ENCODE measurements at places on chromosomes 3 and 15.

DNA sequence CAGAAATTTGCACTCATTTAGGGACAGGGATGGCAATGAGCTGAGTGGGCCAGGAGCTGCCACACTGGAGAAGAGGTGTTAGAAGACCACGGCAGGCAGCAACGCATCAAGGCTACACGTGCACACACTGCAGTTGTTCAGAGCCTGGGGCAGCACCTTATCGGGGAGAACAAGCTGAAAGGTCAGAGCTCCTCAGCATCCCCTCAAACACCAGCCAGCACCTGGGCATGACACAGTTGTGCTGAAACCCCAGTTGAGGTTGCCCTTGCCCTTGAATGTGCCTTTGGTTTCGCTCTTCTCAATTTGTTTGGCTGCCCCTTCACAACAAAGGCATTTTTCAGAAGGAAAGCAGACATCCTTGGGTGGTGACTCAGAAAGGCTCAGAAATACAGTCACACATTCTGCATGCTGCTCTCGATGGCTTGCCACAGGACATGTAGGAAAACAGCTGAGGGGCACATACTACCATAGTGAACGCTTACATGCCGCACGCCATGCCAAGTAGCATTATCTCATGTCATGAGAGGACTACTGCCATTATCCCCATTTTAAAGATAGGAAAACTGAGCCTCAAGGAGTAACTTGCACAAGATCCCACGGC, 57.6 kb downstream of the ST8SIA2 start:
- DNase-seq: no peak

DNA sequence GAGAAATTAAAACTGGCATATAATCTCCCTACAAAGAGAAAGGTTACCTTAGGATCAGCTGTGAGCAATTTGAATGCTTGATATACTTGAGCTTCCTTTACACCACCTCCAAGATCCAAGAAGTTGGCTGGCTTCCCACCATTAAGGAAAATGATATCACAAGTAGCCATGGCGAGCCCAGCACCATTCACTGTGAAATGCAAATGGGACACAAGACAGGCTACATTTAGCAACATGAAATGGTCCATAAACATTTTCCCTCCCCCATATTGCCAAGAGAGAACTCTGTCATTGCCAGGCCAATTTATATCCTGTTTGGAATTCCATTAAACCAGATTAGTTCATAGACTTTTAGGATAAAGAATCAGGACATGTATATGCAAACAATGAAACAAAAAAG, 158.7 kb downstream of the SUCLG2 start:
- no peak for DNase-seq

- no peak for DNase-seq
Observed at GRCh38 chr3:148510116-148510515, 187.6 kb upstream of the AGTR1 start.

DNA sequence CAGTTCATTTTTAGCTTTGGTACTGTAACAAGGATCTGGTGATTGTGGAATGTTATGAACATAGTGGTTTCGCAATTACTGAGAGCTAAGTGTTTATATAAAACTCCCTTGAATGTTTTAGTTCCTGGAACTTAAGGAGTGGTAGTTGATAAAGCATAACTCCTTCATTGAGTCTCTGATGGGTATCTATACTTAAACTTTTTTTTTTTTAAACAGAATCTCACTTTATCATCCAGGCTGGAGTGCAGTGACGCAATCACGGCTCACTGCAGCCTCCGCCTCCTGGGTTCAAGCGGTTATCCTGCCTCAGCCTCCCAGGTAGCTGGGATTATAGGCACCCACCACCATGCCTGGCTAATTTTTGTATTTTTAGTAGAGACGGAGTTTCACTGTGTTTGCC, 11.3 kb downstream of the PRKCI start:
- DNase-seq: no peak

GRCh38 chr3:61299343-61300005, 48.2 kb upstream of the FHIT start:
- no peak for DNase-seq

GRCh38 chr3:196320137-196320536, 2.1 kb upstream of the DYNLT2B start:
- DNase-seq: no peak

GRCh38 chr3:49119036-49119435, 1.6 kb downstream of the USP19 start:
- DNase-seq: no peak

GRCh38 chr3:45259133-45259532, 33.0 kb upstream of the TMEM158 start:
- no peak for DNase-seq

GRCh38 chr3:61564395-61565059, 3.2 kb downstream of the PTPRG start:
- DNase-seq: no peak

GRCh38 chr3:84601303-84601702, 357.5 kb upstream of the CADM2 start:
- DNase-seq: no peak

DNA sequence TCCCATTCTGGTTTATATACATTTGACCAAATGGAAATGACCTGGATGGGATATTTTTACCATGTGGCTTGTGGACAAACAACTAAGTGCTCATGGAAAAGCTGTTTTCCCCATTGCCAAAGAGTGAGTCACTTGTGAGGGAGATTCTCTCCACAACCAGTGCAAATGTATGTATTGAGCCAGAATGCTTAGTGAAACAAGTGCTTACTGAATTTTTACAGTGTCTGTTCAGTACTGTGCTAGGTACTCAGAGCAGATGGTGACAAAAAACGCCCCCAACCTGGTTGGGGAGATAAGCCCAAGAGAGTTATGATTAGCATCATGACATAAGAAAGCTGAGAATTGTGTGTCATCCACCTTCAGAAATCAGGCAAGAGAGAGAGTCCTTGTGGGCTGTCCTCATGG, 2.3 kb downstream of the CHP1 start:
- no peak for DNase-seq

DNA sequence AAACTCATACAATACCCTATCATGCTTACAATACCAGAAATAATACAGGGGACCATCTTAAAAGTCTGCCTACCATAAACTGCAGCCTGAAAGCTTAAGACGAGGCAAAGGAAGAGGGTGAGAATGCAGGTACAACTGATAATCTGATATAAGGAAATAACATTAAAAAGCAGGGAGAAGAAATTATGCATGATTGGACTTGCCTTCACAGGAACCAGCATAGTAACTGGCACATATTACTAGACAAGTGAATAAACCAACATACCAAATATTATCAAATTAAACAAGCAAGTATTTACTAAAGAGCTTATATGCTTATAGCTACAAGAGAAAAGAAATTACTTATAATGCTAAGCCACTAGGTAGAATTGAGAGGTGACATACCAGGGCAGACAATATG, 18.7 kb downstream of the ANKRD28 start:
- DNase-seq: no peak

DNA sequence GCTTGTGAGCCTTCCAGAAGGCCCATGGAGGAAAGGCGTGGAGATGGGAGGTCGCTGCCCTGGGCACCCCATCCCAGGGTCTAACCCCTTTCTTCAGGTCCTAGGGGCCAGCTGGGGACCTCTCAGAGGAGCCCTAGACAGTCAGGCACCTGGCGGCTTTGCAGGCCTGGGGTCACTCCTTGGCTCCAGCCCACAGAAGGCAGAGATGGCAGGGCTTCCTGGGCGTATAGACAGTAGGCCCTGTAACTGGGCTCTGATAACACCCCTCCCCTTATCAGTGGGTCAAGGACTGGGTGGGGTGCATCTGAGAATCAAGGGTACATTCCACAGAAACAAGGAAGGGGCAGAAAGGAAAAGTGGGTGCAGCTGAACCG, 16.7 kb downstream of the ZDHHC19 start:
- DNase-seq: no peak

DNA sequence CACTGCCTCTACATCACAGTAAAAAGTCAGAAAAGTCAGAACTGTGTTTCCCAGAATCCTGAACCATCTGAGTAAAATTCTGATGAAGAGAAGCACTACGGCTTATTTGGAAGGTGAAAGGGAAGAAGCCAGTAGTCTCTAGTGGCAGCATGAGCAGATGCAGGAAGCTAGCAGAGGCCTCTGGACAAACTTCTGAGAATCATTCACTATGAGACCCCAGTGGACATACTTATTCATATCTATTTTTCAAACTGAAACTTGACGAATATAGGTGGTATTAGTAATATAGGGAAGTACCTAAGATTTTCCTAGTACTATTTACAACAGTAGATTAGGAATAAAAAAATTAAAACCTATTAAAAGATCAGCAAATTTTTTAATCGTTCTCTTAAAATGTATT, 272.8 kb upstream of the TTC14 start:
- DNase-seq: no peak

DNA sequence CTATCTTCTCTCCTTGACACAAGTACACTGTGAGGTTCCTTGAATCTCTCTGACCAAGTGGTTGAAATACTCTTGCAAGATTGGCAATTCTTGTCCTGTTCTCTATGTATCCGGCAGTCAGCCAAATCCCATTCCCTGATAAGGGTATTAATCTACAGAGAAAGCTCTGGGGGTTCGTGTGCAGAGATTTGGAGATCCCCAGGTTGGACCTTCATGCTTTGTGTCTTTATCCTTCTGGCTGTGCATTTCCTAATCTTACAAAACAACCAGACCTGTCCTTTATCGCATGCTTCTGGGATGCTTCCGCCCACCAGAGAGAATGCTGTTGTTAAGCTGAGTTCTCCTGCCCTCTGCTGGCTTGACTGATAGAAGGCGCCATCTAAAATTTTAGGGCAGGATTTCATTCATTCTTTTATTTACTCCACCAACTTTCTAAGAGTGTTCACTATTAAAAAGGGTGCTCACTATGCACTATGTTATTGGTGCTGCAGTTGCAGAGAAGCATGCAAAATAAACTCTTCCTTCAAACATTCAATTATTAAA, 8.6 kb upstream of the SST start:
- no peak for DNase-seq

GRCh38 chr3:183764847-183765731, 60.3 kb downstream of the MAP6D1 start:
- no peak for DNase-seq

GRCh38 chr3:59766200-59766872, 716.5 kb upstream of the CFAP20DC start:
- no peak for DNase-seq

- DNase-seq: no peak
Observed at GRCh38 chr15:101459579-101460300, 29.8 kb downstream of the PCSK6 start.

DNA sequence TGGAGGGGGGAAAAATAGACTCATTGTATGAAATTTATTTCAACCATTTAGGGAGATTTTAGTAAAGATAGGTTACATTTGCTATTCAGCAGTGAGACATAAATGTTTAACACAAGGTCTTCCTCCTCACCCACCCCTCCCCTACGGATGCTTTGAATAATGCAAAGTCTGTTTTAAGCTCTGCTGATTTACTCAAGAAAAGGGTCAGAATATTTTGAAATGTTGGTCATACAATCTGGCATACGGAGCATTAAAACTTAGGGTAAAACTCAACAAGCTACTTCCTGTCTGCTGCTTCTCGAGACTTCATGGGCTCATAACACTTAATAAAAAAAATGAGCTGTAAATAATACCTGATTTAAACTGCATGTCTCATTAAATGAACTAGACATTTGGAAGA, 156.3 kb downstream of the WNT5A start:
- no peak for DNase-seq

DNA sequence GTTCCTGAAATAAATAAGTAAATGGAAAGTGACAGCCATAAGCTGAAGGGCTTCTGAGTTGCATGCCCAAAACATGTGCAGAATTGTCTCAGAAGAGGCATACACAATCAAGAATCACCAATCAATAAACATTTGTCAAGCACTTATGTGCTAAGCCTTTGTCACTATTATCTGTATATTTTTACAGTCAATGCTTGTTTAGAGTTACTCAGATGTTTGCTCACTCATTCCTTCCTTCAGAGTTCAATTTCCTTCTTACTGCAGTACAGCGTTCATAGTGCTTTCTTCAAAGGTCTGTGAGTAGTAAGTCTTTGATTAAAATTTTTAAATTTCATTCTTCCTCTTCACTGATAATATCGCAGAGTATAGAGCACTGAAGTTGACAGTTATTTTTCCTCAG, 17.2 kb downstream of the FOXL2NB start:
- DNase-seq: no peak

GRCh38 chr15:49382394-49382793, 40.6 kb upstream of the FGF7 start:
- no peak for DNase-seq

- no peak for DNase-seq
Observed at GRCh38 chr3:33722626-33723370, 4.7 kb upstream of the CLASP2 start.

- no peak for DNase-seq
Observed at GRCh38 chr3:126061301-126062032, 22.5 kb downstream of the SLC41A3 start.

GRCh38 chr3:22691856-22692628, 511.1 kb upstream of the UBE2E2 start:
- no peak for DNase-seq

- DNase-seq: no peak
Observed at GRCh38 chr3:172034786-172035685, 4.3 kb upstream of the FNDC3B start.

DNA sequence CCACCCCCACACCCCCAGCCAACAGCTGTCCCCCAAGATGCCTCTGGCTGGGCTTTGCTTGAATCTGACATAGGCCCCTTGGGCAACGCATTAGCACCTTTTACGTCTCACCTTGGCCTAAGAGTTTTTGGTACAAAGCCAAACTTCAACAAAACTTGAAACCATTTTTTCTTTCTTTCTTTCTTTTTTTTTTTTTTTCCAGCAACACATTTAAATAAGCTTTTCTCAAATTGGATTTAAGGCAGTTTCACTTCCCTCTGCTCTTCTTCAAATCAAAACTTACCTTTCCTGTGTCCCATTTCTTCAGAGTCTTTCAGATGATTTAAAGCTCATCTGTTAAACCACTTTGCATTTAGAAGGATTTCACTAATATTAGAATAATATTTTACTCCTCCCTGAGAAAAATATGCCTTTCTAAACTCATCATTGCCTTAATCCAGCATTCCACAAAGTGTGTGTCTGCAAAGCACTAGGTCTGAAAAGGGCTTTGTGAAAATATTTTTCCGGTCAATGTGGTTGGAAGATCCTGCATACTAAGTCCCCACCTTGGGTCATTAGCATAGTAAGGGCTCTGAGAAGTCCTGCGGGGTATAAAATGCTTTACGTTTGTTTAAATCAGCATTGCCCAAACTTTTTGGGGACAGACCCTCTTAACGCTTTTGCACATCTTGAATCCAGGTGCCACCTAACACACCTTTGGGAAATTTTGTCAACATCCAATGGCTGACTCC, 217.0 kb downstream of the TLE3 start:
- DNase-seq: no peak

DNA sequence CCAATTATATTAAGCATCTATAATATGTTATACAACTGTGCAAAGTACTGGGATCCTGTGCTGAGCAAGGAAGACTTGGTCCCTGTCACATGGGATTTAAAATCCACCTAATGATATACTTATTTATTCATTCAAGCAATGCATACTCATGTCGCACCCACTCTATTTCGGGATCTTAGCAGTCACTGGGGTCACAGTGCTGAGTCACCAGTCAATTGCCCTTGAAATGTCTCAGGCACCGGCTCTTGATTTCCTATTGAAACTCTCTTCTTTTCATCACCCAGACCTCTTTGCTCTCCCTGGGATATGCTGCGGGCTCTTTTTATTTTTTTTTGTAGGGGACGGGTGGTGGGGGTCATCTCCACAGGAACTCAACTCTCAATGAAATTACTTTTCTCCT, 194.5 kb upstream of the GAP43 start:
- DNase-seq: no peak

- no peak for DNase-seq
Observed at GRCh38 chr3:134815519-134815918, 20.5 kb downstream of the EPHB1 start.

All from T-cell (primary cell).